Fibroblast of skin of right biceps (primary cell): ENCODE measurements at places on chromosomes 12 and 14.
A peak's percentile ranks its signal among the peaks of the same experiment; 100 is the strongest.

DNA sequence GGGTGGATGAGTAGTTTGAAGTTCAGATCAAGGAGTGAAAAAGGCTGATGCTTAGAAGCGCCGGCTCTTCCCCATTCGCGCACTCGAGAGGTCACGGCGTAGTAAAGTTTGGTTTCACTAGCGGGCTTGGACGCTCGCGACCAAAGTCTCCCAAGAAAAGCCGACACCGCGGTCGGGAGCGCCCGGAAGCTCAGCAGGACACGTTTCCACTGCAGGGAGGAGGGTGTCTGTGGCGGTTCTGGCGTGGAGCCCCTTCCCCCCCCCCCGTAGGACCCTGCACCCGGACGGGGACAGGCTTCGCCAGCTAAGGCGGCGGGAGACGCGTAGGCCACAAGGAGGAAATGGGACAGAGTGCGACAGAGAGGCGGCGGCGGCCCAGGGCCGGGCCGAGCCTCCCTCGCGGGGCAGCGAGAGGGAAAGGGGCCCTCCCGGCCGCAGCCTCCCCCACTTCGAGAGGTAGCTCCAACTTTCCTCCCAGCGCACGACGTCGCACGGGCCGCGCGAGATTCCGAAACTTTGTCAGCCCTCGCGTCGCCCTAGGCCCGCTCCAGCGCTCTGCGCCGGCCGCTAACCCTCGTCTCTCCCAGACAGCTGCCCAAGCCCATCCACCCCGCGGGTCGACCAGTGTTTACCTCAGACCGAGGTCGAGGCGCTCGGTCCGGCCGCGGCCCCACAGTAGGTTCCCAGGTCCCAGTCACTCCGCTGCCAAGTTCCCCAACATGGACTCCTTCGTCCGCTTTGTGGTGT lies 480 bp downstream of the SCAF11 start:
- peak; percentile 61 for DNase-seq

- DNase-seq = peak; percentile 84
Observed at GRCh38 chr12:65822732-65823512, 1.4 kb upstream of the HMGA2 start.

DNA sequence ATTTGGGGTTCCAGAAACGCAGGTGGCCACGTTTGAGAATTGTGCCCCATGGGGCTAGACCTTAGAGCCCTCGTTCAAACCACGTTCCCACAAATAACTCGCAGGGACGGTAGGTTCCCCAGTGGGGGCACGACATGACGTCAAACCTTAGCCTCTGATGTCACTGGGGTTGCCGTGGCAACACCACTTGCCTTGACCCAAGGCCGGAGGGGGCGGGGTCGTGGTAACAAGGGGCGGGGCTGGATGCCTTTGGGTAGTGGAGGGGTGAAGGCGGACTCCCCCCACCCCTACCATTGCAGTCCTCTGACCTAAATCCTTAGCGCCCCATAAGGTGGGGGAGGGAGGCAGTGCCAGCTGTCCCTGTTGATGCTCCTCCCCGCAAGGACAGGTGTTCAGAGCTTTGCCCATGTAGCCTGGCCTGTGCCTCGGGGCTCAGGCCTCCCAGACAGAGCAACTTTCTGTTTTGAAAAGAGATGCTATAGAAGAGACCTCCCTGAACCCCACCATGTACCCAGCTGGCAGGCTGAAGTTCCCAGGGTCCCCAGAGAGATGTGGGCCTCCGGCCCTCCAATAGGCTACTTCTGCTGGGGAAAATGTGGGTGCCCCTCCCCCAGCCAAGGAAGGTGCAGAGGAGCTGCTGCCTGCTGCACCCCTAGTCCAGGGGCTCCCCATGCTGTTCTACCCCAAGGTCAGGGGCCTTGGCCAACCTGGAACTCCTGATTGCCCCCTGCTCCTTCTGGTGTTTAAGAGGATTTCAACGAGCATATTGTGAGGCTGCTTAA lies 1.9 kb downstream of the FAM222A start:
- no peak for DNase-seq

DNA sequence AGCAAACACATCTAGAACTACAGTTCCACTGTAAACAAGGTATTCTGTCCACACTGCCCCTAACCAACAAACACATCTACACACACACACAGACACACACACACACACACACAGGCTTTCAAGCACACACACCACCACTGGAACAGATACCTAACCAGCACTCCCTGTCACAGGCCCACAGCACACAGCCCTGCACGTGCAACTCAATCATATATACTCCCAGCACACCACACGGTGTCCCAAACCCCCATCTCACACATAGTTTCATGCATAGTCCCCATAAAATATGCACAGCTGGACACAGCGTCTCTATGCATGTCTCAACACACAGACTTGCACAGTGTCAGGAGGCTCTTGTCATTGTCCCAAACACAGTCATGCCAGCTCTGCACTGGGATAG lies 27.6 kb downstream of the KRT8 start:
- no peak for DNase-seq

GRCh38 chr14:52253503-52253902 lies 14.0 kb upstream of the PTGDR start:
- no peak for DNase-seq

- peak; percentile 83 for DNase-seq
Observed at GRCh38 chr12:51118706-51119105, 35.3 kb upstream of the CSRNP2 start.

DNA sequence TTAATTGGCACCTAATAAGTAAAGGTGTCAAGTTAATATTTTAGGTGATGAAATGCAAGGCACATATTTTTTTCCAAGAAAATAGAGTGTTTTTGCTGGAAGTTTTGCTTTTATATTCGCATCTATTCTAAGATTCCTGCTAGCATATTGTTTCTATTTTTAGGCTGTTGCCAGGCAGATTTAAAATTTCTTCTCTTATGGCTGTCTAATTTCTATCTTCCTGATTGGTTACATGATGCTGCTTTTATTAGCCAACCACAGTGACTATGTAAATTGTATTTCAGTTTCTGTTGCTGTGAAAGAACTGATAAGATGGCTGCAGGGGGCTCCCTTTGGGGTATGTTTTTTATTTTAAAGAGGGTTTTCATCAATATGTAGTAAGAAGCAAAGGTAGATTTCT lies 42.7 kb downstream of the ATF7IP start:
- DNase-seq = peak; percentile 46

DNA sequence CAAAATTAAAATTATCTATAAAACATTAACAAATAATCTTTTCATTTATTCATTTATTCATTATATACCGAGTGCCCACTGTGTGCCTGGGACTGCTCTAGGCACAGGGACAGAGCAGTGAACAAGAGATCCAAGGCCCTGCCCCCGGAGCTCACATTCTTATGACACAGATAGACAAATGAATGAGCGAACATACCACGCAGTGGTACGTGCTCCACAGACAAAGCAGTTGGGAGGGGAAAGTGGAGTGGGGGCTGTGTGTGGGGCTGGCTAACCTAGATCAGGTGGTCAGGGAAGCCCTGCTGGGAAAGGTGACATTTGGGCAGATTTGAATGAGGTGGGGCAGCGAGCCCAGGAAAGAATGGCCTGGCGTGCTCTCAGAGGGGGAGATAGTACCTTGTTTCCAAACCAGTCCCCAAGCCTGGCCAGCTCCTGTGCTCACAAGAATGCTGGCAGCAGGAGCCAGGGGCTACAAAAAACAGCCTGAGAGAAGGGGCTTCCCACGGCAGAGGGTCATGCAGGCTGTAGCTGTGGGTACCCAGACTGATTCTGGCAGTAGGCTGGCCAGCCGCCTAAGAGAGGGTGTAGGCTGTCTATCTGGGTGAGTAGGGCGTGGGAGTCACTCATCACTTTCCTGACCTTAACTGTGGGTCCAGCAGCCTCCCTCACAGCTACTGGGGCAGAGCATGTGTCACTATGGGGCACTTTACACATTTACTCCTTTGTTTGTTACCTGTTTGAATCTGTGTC lies 57.8 kb upstream of the ACTN1 start:
- peak; percentile 71 for DNase-seq

GRCh38 chr12:96347130-96347699 lies 53.0 kb downstream of the CDK17 start:
- DNase-seq = no peak

DNA sequence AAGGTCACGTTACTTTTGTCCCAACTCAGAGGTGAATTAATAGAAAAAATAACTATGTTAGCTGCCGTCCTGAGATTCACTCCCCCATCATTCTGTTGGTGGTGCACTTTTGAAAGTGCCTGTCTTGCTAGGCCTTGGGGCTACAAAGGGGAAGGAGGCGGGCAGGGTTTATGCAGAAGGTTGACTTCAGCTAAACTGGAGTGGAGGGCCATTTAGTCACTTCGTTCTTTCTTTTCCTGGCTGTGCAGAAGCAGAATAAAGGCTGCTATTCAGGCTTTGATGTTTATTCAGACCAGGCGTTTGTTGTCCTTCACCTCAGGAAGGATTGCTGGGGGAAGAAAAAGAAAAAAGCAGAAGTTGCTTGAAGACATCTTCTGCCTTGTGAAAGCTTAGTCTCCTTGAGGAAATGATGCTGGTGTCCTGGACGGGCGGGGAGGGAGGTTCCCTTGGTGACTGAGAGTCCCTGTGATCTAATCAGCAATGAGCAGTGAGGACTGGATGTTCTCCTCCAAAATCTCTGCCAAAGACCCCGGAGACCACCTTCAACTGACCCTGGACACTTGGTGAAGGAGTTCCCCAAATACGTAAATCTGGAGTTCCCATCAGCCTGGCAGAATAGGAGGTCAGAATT lies 4.0 kb downstream of the GLT1D1 start:
- DNase-seq = no peak

DNA sequence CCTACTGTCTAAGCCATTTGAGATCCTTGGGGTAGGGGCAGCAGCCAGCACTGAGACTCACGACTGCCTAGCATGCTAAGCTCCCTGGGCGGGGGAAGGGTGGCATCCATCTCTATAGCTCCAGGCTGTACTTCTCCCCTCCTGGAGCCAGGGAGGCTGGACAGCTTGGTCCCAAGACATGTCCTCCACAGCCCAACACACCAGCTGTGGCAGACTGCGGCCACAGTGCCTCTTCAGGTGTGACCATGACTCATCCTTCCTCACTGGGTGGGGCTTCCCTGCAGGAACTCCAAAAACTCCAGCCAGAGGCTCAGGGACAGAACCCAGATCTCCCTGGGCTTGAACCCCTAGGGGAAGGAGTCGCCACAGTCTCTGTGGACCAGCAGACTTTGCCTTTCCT lies 193.9 kb downstream of the GPHN start:
- no peak for DNase-seq

DNA sequence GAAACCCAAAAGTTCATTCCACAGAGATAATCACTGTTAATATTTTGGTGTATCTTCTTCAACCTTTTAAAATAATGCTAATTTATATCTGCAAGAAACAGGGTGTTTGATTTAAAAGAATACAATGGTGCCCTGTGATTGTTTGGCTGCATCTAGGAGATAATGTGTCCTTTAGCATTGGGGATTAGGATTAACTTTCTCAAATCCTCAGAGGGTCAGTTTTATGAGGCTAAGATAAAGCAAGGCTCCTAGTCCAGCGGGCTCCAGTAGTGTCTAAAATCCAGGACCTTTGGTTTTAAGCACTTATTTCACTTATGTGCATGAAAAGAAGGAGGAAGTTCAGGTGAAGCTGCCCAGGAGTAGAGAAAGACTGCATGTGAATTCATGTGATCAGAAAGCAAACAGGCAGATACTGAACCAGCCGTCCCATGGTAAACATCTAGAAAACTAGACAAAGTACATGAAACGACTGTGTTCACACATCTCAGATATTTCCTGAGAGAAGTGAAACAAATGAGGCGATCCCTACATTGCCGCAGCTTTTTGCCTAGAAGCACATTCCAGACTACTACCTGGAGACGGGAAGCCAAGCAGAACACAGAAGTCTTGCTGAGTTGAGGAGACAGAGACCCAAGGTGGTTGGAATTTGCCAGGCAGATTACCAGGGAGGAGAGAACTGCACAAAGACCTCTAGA lies 129.1 kb upstream of the MAX start:
- no peak for DNase-seq

- DNase-seq = peak; percentile 14
Observed at GRCh38 chr14:68331426-68331825, 461.4 kb downstream of the ZFP36L1 start.

DNA sequence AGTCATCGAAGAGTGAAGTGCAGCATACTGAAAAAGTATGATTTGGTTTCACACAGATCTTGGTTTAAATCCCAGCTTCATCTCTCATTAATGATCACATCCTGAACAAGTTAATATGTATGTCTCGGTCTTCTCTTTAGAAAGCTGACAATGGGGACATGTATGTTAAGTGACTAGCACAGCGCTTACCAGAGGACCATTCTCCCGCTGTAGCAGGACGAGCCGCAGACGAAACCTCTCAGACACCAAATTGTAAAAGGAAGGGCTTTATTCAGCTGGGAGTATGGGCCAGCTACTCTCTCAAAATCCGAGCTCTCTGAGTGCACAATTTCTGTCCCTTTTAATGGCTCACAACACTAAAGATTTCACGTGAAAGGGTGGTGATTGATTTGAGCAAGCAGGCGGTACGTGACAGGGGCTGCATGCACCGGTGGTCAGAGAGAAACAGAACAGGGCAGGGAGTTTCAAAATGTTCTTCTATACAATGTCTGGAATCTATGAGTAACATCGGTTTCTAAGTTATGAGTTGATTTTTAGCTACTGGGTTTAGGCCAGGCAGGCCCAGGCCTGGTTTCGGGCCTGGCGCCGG lies 682.4 kb downstream of the DIO2 start:
- no peak for DNase-seq

GRCh38 chr12:52956987-52957386 lies 8.1 kb downstream of the KRT18 start:
- peak; percentile 22 for DNase-seq

DNA sequence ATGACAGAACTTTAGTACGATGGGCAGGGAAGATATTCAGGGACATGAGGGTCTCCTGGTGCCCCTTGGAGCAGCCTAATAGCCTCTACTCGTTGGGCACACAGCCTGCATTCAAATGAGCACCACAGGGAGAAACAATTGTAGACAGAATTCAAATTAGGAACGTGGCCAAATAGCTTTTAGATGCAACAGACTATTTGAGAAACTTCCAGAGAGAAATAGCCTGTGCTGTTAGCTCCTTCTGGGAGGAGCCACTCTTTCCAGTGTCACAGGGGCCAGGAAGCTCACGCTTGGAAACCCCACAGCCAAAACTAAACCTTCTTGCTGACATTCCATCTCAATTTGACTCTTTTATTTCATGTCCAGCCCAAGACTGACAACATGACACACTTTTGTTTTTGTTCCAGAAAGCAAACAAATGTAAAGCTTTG lies 114.5 kb downstream of the RPAP3 start:
- peak; percentile 27 for DNase-seq

DNA sequence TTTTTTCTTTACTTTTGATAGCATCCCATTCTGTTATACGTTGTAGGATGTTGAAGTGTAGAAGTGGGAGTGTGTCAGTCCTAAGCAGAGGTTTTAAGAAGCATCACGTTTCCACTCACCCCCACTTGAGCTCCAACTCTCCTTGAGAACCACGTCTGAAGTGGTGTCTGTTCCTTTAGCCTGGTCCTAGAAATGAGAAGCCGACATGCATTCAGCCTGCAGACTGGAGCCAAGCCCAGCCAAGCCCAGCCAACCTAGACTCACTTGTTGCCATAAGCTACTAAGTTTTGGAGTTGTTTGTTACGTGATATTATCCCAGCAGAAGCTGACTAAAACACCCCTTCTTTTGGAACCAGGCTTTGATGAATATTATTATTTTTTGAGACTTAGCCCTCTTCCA lies 4.4 kb upstream of the ELK3 start:
- DNase-seq = no peak

- peak; percentile 18 for DNase-seq
Observed at GRCh38 chr12:685388-685787, 22.1 kb upstream of the NINJ2 start.
